ENCODE measurements at places on chromosomes 4 and X. TPM values are rescaled to one million over a fixed set of nuclear protein-coding genes. Genes with fewer than 3 reads are reported as not detected.

GRCh38 chrX:48513670-48514069 lies 4.9 kb downstream of the PORCN start:
- no peak overlapping the region for H3K4me3 ChIP-seq
- peaks cover 3% of the 10 kb centered on the region for H3K36me3 ChIP-seq
- H3K27ac ChIP-seq = no peak overlapping the region
- H3K4me1 ChIP-seq = peaks cover 33% of the 10 kb centered on the region
- DNase-seq = no peak

GRCh38 chr4:67746797-67747495 lies 7.2 kb downstream of the GNRHR start:
- DNase-seq = peak; percentile 14
- H3K36me3 ChIP-seq = no peaks in the 10 kb centered on the region
- H3K4me1 ChIP-seq = peaks cover 14% of the 10 kb centered on the region
- H3K4me3 ChIP-seq = no peak overlapping the region

DNA sequence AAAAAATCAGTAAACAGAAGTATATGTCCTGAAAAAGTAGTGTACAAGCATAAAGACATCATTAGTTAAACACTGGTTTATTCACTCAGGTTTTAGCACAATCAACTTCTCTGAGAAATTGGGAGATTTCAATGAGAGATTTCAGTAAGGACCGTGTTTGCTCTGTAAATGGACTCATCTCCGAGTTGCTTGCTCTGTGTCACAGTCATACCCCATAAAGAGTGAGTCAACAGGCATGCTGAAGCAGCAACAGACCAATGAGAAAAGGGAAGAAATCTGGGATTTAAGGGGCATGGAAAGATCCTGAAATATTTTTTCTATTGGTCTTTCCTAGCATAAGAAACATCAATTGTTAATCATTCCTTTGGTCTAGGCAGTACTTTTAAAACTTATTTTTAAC lies 4.7 kb downstream of the GLUD2 start:
- peaks cover 15% of the 10 kb centered on the region for H3K27me3 ChIP-seq
- no peak overlapping the region for H3K27ac ChIP-seq
- DNase-seq = no peak
- H3K4me3 ChIP-seq = no peak overlapping the region
- H3K36me3 ChIP-seq = no peaks in the 10 kb centered on the region

GRCh38 chrX:104972737-104973136 lies 247.8 kb downstream of the TEX13A start:
- no peak overlapping the region for H3K4me3 ChIP-seq
- H3K4me1 ChIP-seq = no peaks in the 10 kb centered on the region
- H3K36me3 ChIP-seq = no peaks in the 10 kb centered on the region
- no peak overlapping the region for H3K27ac ChIP-seq
- no peak for DNase-seq

DNA sequence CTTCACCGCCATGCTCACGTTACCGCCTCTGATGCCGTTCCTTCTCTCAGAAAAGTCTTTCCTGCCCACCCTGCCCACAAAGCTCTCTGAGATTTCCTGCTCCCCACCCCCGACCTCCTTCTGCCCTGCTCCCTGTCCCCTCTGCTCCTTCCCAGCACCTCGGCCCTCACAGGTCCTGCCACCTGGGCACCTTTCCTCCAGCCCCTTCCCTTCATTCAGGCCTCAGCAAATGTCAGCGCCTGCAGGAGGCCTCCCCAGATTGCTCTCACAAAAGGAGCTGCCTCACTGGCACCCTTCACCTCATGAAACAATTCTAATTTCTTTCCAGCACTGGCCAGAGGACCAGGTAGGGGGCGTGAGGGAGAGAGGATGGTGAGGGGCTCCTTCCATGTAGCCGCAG lies 33.6 kb upstream of the MXD4 start:
- peaks cover 48% of the 10 kb centered on the region for H3K4me1 ChIP-seq
- H3K27me3 ChIP-seq = no peaks in the 10 kb centered on the region
- DNase-seq = no peak
- H3K36me3 ChIP-seq = no peaks in the 10 kb centered on the region

DNA sequence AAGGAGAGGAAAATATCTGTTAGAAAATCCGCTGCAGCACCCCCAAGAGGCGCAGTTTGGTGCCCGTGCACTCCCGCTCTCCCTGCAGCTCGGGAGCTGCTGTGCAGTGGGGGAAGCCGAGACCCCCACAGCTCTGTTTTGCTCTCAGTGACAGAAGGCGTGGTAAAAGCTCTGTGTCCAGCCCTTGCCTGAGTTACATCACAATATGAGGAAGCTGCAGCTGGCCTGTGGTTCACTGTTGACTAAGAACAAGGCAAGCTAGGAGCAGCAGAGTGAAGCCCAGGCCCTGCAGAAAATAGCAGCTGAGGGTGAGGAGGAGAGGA lies 88.5 kb upstream of the ADRA2C start:
- no peak overlapping the region for H3K27ac ChIP-seq
- no peak overlapping the region for H3K4me3 ChIP-seq
- no peaks in the 10 kb centered on the region for H3K36me3 ChIP-seq
- peaks cover 4% of the 10 kb centered on the region for H3K27me3 ChIP-seq

DNA sequence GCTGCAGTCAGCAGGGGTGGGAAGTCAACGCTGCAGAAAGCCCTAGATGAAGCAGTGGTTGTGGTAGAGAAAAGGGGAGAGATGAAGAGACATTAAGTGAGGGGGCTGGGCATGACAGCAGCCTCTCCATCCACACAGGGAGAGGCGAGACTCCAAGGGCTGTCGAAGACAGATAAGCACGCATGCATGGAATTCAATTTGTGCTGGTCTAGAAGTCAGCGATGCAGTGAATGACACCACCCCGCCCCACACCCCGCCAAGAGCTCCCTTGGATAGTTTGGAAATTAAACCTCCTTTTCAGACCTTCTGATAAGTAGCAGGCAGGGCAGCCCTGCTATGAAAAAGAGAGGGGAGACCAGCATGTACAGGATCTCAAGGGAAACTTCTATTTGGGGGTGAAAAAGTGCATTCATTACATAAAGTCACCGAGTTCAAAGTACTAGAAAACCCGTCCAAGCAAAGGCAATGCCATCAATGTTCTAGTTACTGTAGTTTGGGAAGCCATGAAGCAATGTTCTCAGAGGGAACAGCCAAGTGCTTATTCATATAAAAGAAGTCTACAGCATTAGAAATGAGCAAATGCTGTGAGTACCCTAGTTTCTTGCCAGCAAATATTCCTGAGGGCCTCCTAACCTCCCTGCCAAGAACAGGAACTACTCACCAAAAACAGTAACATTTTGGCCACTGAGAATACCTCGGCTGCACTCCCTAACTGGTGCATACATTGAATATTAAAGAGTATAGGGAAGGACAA lies 152.3 kb upstream of the ANXA10 start:
- no peaks in the 10 kb centered on the region for H3K4me1 ChIP-seq
- H3K27ac ChIP-seq = no peak overlapping the region
- no peaks in the 10 kb centered on the region for H3K36me3 ChIP-seq
- no peak for DNase-seq

- H3K27ac ChIP-seq = no peak overlapping the region
- no peak overlapping the region for H3K4me3 ChIP-seq
- DNase-seq = no peak
- H3K36me3 ChIP-seq = no peaks in the 10 kb centered on the region
- H3K27me3 ChIP-seq = no peaks in the 10 kb centered on the region
Observed at GRCh38 chr4:8759987-8760386, 111.7 kb downstream of the HMX1 start.

DNA sequence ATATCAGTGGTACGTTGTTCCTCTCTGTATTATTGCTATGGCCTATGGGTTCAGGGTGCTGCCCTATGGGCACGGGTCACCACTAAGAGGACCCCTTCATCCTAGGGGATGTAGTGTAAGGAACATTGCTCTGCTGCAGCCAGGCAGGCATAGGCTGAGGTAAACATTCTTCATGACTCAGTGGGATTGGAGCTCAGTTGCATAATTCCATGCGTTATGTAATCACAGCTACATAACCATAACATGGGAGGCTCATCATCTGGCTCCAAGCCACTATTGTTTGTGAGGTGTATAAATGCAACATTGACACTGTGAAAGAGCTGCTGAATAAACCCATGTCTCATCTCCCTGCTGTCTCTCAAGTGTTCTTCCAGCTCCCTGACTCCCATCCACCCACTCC lies 375.2 kb downstream of the MAGEE1 start:
- no peak overlapping the region for H3K27ac ChIP-seq
- no peak for DNase-seq
- no peaks in the 10 kb centered on the region for H3K4me1 ChIP-seq
- no peak overlapping the region for H3K4me3 ChIP-seq
- no peaks in the 10 kb centered on the region for H3K36me3 ChIP-seq

DNA sequence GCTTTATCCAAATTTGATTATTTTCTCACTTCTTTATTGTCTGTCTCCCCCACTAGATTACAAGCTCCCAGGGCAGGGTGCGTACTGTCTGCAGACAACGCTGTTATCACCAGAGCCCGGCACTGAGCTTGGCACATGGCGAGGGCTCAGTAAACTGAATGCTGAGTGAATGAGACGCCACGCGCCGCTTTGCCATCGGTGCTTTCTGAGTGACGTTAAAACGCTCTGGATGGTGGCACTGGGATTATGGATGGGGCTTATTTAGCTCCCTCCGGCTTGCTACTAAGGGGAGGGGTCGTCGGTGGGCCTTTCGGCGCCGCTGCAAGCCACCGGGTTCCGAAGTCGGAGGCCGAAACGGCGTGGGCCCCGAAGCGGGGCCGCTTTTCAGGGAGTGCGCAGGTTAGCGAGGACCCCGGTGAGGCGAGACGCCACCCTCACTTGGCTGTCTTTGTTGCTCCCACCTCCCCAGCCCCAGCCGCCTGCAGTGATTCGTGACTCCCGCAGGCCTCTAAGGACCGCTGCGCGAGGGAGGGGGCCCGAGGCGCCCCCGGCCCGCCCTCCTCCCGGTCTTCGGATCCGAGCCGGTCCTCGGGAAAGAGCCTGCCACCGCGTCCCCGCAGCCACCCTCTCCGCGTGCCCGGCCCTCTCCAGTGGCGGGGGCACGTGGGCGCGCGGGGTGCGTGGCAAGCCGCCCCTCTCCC lies 569 bp upstream of the FHL1 start:
- H3K4me3 ChIP-seq = peak overlapping the region; percentile 77
- no peaks in the 10 kb centered on the region for H3K36me3 ChIP-seq
- H3K27ac ChIP-seq = peak overlapping the region; percentile 80
- peaks cover 4% of the 10 kb centered on the region for H3K27me3 ChIP-seq
- H3K4me1 ChIP-seq = peaks cover 27% of the 10 kb centered on the region

- H3K4me3 ChIP-seq = no peak overlapping the region
- H3K27me3 ChIP-seq = peaks cover 3% of the 10 kb centered on the region
- no peak for DNase-seq
Observed at GRCh38 chr4:57094832-57095223, 15.4 kb downstream of the IGFBP7 start.

DNA sequence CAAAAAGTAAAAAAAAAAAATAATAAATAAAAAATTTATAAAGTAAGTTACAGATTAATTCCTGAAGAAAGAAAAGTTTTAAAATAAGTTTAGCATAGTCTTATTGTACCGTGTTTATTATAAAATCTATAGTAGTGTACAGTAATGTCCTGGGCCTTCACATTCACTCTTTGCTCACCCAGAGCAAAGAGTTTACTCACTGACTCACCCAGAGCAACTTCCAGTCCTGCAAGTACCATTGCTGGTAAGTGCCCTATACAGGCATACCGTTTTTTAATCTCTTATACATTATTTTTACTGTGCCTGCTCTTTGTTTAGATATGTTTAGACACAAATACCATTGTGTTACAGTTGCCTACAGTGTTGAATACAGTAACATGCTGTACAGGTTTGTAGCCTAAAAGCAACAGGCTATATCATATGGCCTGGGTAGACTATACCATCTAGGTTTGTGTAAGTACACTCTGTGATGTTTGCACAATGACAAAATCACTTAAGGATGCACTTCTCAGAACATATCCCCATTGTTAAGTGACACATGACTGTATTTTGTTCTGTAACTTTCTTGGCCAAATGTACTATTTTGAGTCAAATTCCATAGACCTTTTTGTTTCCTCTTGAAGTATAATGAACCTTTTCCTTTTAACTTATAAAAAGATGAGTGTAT lies 199.0 kb upstream of the NUDT6 start:
- no peaks in the 10 kb centered on the region for H3K4me1 ChIP-seq
- H3K36me3 ChIP-seq = peaks cover 14% of the 10 kb centered on the region
- no peak overlapping the region for H3K27ac ChIP-seq
- DNase-seq = no peak
- H3K27me3 ChIP-seq = no peaks in the 10 kb centered on the region

The CITED1 gene
- not detected for total RNA-seq

The CTPS2 gene
- total RNA-seq = 6.2 TPM

The RAB9A gene
- total RNA-seq = 30.8 TPM

The CXCL3 gene
- total RNA-seq = not detected

All from activated CD8-positive, alpha-beta T cell treated with anti-CD3 and anti-CD28 coated beads for 36 hours (primary cell).